ENCODE measurements at places on chromosomes 6 and 20. TPM values are rescaled to one million over a fixed set of nuclear protein-coding genes. Genes with fewer than 3 reads are reported as not detected.

The PI16 gene
- total RNA-seq = 56.9 TPM

The SAPCD1 gene
- total RNA-seq = not detected

The SYCP2L gene
- total RNA-seq = 2.9 TPM

The DAAM2 gene
- total RNA-seq = 402 TPM

The POM121L2 gene
- total RNA-seq = not detected

The BPIFB4 gene
- total RNA-seq = not detected

The CALHM6 gene
- total RNA-seq = not detected

The RING1 gene
- 25.3 TPM for total RNA-seq

The ZNF165 gene
- 0.83 TPM for total RNA-seq

The GGTLC1 gene
- total RNA-seq = not detected

DNA sequence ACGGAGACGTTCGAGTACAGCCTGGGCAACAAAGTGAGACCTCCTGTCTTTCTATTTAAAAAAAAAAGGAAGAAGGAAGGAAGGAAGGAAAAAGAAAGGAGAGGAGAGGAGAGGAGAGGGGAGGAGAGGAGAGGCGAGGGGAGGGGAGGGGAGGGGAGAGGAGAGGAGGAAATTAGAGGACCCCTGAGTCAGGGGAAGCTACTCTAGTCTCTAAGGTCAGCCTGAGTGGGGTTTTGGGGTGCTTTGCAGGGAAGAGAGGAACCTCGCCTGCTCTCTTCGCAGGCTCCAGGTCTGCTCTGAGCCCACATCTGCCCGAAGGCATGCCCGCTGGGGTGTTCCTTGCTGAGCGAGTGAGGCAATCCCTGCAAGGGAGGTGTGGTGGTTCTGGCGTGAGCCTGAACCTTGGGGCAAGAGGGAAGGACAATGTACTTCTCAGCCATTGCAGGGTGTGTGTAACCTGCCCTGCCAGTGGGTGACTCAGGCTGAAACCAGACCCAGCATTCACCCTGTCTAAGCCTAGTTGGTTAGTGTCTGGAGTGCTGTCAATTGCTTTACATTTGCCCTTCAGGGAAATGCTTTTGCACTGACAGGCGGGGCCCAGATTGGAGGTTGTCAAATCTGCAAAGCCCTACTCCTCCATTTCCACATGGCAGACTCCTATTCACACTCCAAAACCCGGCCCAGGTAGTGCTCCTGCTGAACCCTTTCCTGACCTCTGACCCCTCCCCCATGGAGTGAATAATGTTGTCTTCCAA lies 15.3 kb upstream of the MMP9 start:
- DNase-seq = no peak

GRCh38 chr6:38378801-38379200 lies 260.9 kb downstream of the BTBD9 start:
- no peak for DNase-seq

DNA sequence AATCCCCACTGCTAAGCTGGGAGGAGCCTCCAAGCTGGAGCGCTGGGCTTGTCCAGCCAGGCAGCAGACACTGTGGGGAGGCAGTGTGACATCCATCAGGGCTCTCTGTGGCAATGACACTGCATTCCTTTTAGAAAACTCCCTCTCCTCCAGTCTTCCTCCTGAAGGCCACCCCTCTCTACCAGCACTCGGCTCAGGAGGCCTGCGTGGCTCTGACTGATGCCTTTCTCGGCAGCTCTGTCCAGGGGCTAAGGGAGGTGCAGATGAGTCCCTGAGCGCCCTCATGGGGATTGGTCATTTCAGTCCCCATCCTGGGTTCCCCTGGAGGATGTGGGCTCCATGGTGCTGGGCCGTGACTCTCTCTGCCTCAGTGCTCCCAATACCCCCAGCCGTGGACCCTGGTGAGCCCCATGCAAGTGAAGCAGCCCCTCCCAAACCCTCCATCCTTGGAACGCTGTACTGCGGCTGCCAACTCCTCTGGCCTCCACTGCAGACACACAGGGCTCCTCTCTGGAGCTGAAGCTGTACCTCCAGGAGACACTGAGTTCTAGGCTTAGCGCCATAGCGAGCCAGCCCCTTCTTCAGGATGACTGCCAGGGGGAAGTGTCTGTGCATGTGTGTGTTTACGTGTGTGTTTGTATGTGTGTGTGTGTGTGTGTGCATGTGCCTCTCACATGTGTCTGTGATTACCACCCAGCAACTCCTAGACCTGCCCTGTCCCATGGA lies 209.6 kb downstream of the ERMARD start:
- DNase-seq = no peak

GRCh38 chr6:18253635-18254034 lies 10.7 kb downstream of the DEK start:
- no peak for DNase-seq

DNA sequence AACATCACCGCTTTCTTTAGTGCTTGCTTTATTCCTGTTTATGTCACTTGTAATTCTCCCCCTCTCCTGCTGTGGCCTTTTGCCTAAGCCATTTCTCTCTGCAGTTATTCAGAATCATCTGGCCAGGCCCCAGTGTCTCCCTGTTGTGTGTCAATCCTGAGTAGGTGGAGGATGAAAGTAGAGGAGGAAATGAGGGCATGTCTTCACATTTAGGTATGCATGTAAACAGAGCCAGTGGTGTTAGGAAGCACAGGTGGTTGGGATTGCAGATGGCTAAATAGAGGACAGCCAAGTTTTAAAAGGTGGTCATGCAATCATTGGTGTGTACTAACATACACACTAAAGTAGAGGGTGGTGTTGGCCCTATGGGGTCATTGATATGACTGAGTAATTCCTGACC lies 5.2 kb downstream of the PRSS35 start:
- DNase-seq = no peak

- DNase-seq = no peak
These were observed 136.9 kb downstream of the TRMT11 start for GRCh38 chr6:126123226-126123625.

- no peak for DNase-seq
These were observed 94.2 kb upstream of the MBOAT1 start for GRCh38 chr6:20306491-20306890.

DNA sequence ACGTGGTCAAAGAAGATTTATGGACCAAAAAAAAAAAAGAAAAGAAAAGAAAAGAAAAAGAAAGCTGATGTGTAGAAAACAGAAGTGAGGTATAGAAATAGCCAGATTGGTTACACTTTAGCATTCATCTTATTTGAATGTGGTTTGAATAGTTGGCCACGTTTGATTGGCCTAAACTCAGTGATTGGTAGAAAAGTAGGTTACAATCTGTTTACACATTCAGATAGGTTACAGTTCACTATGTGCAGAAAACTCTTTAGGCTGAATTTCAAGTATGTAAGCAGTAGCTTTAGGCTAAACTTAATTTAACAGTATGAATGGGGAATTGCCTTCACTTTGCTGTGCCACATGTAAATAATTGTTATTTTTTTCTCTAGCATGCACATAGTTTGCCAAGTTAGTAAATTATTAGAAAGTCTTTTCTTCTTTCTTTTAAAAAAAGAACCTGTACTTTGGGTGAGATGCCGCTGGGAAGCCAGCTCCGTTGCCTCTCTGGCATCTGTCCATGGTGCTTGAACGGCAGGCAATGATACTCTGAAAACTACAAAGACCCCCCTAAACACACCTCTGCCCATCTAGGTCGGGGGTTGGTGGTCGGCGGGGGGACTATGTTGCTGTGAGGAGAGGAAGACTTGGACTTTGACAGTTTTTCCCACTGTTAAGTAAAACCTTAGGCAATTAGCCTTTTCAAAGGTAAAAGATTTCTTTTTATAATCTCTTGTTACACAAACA lies 173.0 kb downstream of the AIG1 start:
- no peak for DNase-seq

DNA sequence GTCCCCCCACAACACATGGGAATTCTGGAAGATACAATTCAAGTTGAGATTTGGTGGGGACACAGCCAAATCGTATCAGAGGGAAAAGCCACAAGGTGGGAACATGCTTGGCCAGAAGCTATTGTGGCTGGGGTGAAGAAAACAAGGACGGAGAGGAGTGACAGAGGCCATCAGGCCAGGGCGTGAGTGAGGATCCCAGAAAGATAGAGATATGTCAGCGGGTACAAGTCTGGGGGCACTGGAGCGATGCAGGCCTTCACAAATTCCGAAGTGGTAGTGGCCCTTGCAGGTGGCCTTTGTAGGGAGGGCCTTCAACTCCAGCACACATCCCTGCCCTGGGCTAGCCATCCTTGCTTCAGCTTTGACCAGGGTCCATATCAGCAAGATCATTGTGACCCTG lies 159.1 kb downstream of the BCAS1 start:
- DNase-seq = no peak

GRCh38 chr20:38049800-38050199 lies 16.3 kb downstream of the RPRD1B start:
- no peak for DNase-seq

DNA sequence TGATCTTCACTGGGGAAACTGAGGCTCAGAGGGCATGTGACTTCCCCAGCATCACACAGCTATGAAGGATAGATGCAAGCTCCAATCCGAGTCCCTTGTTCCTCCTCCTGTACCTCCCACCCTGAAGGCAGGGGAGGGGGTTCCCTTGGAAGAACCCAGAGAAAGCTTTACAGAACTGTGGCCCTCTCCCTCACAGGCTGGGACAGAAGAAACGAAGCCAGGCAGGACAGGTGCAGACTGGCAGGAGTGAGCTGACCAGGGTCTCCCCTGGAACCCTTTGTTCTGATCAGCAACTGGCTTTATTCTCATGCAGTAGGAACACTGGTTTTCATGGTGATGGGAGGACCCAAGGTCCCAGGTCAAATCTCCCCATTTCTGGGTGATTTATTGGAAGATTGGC lies 90.2 kb downstream of the TMEM242 start:
- DNase-seq = no peak

GRCh38 chr6:154219250-154219649 lies 137.4 kb downstream of the IPCEF1 start:
- DNase-seq = no peak

- no peak for DNase-seq
These were observed 183.1 kb downstream of the PRDM13 start for GRCh38 chr6:99789767-99790166.

GRCh38 chr6:46882645-46883044 lies 39.1 kb downstream of the ADGRF5 start:
- no peak for DNase-seq

DNA sequence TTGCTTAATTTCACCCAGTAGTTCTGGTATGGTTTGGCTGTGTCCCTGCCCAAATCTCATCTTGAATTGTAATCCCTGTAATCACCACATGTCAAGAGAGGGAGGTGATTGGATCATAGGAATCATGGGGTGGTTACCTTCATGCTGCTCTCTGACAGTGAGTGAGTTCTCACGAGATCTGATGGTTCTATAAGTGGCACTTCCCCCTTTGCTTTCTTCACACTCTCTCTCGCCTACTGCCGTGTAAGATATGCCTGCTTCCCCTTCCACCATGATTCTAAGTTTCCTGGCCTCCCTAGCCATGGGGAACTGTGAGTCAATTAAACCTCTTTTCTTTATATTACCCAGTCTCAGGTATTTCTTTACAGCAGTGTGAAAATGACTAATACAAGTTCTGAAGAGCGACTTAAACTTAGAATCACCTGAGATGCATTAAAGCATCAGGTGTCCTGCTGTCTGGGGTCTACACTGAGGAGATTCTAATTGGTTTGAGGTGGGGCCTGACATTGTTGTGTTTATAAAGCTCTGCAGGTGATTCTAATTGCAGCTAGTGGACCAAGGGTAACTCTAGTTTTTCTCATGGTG lies 82.1 kb upstream of the DTNBP1 start:
- peak; percentile 50 for DNase-seq

DNA sequence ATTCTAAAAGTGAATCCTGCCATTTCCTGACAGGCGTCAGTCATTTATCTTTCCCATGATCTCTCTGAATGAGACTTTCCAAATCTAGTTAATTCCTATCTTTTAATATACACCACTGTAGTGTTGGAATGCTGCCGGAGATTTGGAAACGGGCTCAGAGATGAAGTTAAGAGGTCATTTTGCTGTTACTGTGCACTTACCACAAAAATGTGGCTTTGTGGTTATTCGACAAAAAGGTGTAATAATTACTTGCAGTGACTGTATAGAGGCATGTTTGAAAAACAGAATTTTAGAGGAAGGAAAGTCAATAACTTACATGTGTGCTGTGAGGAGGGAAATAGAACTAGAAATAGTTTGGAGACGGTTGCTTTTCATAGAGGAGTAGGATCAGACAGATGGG lies 460.2 kb upstream of the BTBD3 start:
- no peak for DNase-seq

GRCh38 chr6:139647016-139647415 lies 272.6 kb upstream of the CITED2 start:
- DNase-seq = no peak

GRCh38 chr6:57267586-57268293 lies 45.6 kb upstream of the RAB23 start:
- no peak for DNase-seq

DNA sequence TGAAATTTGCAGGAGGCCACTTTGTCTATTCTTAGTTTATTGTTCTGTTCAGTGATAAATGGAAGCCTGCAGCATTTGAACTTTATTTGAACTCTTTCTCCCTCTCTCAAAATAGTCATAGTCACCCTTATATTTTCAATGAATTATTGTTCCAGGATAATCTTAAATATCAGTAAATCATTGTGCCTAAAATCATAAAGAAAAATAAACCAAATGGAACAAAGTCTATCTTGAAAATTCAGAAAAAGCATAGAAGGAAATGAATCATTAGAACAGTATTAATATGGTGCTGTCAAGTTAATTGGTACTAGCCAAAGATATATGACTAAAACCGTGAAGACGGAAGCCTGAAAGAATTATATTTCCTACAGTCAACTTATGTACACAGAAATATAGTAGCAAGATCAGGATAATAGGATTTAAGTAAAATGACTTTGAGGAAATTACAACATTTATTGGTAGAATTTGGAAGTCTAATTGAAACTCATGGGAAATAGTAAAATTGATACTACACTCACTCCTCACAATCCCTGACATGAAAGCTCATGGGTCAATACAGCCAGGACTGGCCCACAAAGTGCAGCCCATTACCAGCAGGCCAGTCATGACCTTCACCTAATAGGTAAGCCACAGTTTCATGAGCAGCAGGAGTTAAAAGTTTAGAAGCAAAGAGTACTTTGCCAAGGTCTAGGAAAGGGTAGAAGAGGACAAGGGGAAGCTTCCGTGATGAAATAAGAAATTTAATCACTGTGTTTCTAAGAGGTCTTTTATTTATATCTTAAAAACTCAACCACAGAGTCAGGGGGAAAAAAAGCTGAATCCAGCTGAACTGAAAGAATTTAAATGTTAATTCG lies 119.9 kb upstream of the ENPP5 start:
- no peak for DNase-seq

GRCh38 chr20:14235355-14235754 lies 102.1 kb downstream of the FLRT3 start:
- no peak for DNase-seq

GRCh38 chr6:90080876-90081481 lies 186.7 kb downstream of the GJA10 start:
- no peak for DNase-seq

All from esophagus muscularis mucosa (tissue), 4 donors.